ENCODE measurements at places on chromosomes 11 and 22.

- no peak overlapping the region for H3K4me3 ChIP-seq
- no peaks in the 10 kb centered on the region for H3K36me3 ChIP-seq
- H3K27me3 ChIP-seq: no peaks in the 10 kb centered on the region
- H3K4me1 ChIP-seq: peaks cover 13% of the 10 kb centered on the region
- H3K27ac ChIP-seq: no peak overlapping the region
Observed at GRCh38 chr11:10878408-10879214, 20.8 kb upstream of the ZBED5 start.

DNA sequence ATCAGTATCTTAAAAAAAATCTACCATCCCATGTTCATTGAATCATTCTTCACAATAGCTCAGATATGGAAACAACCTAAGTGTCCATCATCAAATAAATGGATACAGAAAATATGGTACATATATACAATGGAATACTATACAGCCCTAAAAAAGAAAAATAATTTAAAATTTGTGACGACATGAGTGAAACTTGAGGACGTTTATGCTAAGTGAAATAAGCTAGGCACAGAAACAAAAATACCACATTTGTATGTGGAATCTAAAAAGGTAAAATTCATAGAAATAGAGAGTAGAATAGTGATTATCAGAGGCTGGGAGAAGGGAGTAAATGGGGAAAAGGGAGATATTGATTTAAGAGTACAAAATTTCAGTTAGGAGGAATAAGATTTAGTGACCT lies 38.8 kb downstream of the OR9I1 start:
- no peaks in the 10 kb centered on the region for H3K4me1 ChIP-seq
- H3K27ac ChIP-seq: no peak overlapping the region
- no peak overlapping the region for H3K4me3 ChIP-seq
- DNase-seq: no peak
- H3K36me3 ChIP-seq: no peaks in the 10 kb centered on the region

DNA sequence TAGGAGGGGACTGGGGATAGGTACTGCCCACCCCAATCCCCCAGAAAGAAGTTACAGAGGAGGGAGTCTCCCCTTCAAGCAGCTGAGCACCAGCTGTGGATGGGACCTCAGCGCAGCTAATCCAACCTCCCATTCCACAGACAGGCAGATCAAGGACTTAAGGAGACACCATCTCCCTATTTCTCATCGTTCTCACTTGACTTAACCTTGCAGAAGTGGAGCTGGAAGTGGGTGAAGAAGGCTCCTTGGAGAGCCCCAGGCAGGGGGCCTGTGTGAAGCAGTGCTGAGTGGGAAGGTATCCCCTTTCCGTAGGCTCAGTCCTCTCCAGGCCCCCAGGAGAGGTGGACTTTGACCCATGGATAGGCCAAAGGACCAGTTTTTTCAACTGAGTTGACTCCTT lies 27.3 kb downstream of the USP35 start:
- no peak overlapping the region for H3K4me3 ChIP-seq
- no peaks in the 10 kb centered on the region for H3K27me3 ChIP-seq
- H3K36me3 ChIP-seq: peaks cover 5% of the 10 kb centered on the region
- DNase-seq: no peak
- H3K4me1 ChIP-seq: peaks cover 17% of the 10 kb centered on the region
- H3K27ac ChIP-seq: no peak overlapping the region

DNA sequence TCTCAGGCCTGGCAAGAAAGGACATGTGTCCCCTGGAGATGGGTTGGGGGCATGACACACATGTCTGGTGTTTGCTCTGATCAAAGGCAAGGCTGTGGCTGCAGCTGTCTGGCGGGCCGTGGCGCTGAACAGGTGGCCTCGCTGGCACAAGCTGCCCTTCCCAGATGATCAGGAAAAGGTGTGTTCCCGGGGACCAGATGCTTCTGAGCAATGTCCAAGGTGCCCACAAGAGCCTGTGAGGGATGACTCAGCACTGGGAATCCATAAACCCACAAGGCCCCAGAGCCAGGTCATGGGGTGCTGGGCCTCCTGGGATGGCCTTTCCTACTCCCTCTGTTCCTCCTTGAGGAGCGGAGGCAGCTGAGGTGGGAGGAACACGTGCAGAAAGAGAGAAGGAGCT lies 9.7 kb upstream of the LRP5 start:
- H3K4me1 ChIP-seq: no peaks in the 10 kb centered on the region
- DNase-seq: peak; percentile 59
- H3K27me3 ChIP-seq: no peaks in the 10 kb centered on the region
- no peaks in the 10 kb centered on the region for H3K36me3 ChIP-seq

- peaks cover 4% of the 10 kb centered on the region for H3K27me3 ChIP-seq
- H3K4me1 ChIP-seq: no peaks in the 10 kb centered on the region
- no peak overlapping the region for H3K4me3 ChIP-seq
- no peaks in the 10 kb centered on the region for H3K36me3 ChIP-seq
- no peak for DNase-seq
Observed at GRCh38 chr11:44876906-44877305, 73.8 kb downstream of the TP53I11 start.

GRCh38 chr22:49140911-49141665 lies 686.6 kb downstream of the BRD1 start:
- no peak overlapping the region for H3K27ac ChIP-seq
- no peaks in the 10 kb centered on the region for H3K27me3 ChIP-seq
- no peaks in the 10 kb centered on the region for H3K36me3 ChIP-seq
- no peaks in the 10 kb centered on the region for H3K4me1 ChIP-seq
- H3K4me3 ChIP-seq: no peak overlapping the region

- H3K27ac ChIP-seq: no peak overlapping the region
- DNase-seq: no peak
- no peaks in the 10 kb centered on the region for H3K27me3 ChIP-seq
Observed at GRCh38 chr11:203945-204586, 3.1 kb downstream of the BET1L start.

DNA sequence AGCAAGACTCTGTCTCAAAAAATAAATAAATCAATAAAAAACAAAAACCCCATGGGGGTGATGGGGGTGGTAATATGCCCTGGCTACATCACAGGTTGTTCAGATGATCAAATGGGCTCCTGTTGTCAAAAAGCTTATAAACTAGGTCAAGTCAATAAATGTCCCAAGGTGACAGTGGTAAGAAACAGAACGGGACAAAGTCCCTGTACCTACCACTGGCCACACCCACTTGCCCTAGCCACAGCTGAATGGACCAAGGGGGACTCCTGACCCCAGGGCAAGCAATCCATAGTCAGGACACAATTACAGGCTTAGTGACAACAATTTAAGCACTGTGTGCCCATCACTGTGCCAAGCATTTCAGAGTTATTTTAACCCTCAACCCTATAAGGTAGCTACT lies 6.0 kb downstream of the NAGA start:
- H3K27ac ChIP-seq: no peak overlapping the region
- peaks cover 2% of the 10 kb centered on the region for H3K4me1 ChIP-seq
- DNase-seq: no peak
- H3K4me3 ChIP-seq: no peak overlapping the region
- no peaks in the 10 kb centered on the region for H3K36me3 ChIP-seq
- H3K27me3 ChIP-seq: no peaks in the 10 kb centered on the region

DNA sequence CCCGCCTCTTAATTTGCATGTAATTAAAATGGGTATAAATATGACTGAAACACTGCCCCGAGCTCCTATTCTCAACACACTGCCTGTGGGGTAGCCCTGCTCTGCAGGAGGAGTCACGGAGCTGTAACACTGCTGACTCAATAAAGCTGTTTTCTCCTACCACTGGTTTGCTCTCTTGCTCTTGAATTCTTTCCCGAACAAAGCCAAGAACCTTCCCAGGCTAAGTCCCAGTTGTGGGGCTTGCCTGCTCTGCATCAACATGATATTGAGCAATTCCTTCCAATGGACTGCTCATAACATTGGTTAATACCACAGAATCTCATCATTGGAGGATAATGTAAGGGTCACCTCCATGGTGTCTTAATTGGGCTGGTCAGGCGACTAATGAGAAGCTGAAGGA lies 114.4 kb downstream of the FBXO7 start:
- H3K4me1 ChIP-seq: peaks cover 30% of the 10 kb centered on the region
- no peaks in the 10 kb centered on the region for H3K27me3 ChIP-seq
- DNase-seq: no peak
- H3K4me3 ChIP-seq: no peak overlapping the region

DNA sequence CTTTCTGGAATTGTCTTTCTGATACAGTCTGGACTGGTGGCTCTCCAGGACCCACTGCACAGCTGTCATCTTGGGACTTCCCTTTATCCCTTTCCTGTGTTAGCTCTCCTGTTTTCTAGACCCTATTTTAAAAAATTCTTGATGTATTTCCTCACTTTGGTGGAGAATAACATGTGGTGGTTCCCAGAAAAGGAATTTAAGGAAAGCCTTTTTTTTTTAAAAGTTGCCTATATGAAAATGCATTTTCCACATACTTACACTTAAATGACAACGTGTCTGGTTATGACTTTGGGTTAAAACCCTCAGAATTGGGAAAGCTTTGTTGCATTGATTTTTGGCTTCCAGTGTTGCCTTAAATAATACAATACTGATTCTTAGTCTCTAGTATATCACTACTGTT lies 400.7 kb downstream of the TMEM135 start:
- H3K27me3 ChIP-seq: no peaks in the 10 kb centered on the region
- H3K36me3 ChIP-seq: no peaks in the 10 kb centered on the region
- H3K27ac ChIP-seq: peak overlapping the region; percentile 23
- peaks cover 55% of the 10 kb centered on the region for H3K4me1 ChIP-seq
- no peak overlapping the region for H3K4me3 ChIP-seq

DNA sequence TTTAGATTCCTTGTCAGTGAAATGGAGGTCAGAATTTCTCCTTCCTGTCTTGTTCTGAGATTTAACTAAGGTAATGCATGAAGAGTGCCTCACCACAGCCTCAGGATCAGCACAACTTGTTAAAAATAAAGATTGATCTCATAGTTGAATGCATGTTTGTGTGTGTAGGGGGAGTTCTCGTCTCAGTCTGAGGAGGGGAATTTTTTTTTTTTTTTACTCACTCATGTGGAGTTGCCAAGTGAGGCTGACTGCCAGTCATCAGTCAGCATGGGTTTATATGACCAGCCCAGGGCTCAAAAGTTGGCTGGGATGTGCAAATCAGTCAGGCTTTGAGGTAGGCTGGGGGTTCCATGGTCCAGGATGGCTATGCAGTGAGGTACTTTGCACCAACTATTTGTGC lies 113.2 kb downstream of the FANCF start:
- no peak for DNase-seq
- no peaks in the 10 kb centered on the region for H3K27me3 ChIP-seq
- H3K36me3 ChIP-seq: no peaks in the 10 kb centered on the region
- no peak overlapping the region for H3K4me3 ChIP-seq
- H3K27ac ChIP-seq: no peak overlapping the region
